ENCODE measurements at places on chromosomes 3 and 15.

DNA sequence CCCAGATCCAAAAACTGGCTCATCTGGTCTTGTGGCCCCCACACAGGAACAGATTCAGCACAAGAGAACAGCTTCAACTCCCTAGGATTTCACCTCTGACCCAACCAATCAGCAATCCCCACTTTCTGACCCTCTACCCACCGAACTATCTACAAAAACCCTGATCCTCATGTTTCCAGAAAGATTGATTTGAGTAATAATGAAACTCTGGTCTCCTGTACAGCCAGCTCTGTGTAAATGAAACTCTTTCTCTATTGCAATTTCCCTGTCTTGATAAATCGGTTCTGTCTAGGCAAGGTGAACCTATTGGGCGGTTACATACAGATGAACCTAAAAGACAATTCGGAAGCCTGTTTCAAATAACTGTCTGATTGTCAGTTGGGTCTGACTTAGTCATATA lies 847.6 kb upstream of the ALCAM start:
- no peak for DNase-seq

GRCh38 chr15:94671858-94672532 lies 440.6 kb downstream of the MCTP2 start:
- peak; percentile 19 for DNase-seq

DNA sequence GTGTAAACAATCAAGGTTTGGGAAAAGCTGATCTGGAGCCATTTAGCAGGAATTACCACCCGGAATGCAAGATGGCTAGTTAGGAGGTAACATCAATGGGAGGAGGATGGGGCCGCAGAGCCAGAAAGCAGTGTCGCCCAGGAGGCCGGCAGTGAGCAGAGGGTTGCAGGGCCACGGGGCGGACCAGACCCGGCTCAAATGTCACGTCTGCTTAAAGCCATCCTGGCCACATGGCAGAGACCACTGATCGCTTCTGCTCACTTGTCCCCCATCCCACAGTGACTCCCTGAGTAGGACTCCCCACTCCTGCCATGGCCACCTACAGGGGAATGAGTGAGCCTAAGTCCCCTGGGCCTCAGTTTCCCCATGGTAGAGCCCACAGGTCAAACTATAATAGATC lies 18.2 kb downstream of the MGLL start:
- no peak for DNase-seq

GRCh38 chr3:142960322-142960850 lies 3.1 kb downstream of the PAQR9 start:
- no peak for DNase-seq

DNA sequence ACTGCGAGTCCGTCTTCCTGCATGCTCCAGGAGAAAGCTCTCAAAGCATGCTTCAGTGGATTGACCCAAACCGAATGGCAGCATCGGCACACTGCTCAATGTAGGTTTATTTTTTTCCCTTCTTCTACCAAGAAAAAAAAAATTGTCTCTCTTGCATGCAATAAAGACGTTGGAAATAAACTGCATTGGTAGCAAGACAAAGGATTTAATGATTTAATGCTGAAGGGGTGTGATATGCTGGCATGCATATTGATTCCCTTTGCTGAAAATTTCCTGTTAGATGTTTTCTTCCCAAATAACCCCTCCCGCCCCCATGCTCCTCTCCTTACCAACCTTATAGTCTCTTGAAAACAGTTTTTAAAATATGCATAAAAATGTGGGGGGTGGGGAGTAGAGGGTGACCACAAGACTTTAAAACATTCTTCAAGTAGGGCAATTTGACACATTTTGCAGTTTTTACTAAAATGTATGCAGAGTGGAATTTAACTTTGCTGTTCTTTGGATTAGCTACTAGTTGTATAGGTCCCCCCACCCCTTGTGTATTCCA lies 799 bp downstream of the RARB start:
- DNase-seq, result no peak

- no peak for DNase-seq
Observed at GRCh38 chr3:184815046-184815930, 3.3 kb downstream of the VPS8 start.

DNA sequence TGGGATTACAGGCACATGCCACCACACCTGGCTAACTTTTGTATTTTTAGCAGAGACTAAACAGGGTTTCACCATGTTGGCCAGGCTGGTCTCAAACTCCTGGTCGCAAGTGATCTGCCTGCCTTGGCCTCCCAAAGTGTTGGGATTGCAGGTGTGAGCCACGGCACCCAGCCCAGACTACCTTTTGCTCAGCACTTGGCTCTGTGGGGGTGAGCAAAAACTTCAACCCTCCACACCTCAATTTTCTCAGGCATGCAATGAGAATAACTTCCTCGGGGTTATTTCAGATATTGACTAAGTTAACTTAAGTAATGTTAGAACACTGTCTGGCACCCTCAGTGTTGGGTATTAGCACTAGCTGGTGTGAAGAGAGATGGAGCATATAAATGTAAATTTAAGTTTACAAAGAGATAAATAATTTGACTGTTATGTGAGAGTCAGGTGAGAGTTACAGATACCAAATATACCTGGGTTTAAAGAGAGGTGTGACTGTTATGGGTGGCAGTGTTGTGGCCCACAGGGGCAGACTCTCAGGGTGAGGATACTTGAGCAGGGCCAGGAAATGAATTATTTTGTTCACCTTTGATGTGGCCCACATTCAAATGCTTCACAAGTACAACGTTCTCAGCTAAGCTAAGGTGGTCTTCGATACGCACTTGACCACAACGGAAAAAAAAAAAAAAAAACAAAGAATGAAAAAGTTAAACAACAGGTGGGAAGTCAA lies 29.0 kb downstream of the CPOX start:
- no peak for DNase-seq

- DNase-seq, result no peak
Observed at GRCh38 chr15:39363761-39364586, 216.9 kb upstream of the THBS1 start.

GRCh38 chr15:22267761-22268160 lies 187.4 kb downstream of the OR4M2 start:
- no peak for DNase-seq

DNA sequence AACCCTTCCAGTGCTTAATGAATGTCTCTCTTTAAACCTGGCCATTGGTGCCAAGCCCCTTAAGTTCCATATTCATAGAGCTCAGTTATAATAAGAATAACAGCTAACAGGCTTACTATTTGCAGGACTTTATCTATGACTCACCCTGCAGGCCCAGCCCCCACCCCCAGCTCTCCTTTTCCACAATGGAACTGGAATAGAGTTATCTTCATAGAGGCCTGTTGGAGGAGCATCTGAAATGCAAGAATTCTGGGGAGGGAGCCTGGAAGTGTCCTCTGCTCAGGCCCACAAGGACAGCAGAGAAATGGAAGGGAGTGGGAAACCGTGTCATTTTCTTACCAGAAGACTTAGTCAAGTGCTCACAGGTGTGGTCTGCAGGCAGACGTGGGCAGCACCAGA lies 52.8 kb downstream of the SEMA5B start:
- DNase-seq, result no peak

- no peak for DNase-seq
Observed at GRCh38 chr15:75123395-75123794, 78.3 kb upstream of the C15orf39 start.

DNA sequence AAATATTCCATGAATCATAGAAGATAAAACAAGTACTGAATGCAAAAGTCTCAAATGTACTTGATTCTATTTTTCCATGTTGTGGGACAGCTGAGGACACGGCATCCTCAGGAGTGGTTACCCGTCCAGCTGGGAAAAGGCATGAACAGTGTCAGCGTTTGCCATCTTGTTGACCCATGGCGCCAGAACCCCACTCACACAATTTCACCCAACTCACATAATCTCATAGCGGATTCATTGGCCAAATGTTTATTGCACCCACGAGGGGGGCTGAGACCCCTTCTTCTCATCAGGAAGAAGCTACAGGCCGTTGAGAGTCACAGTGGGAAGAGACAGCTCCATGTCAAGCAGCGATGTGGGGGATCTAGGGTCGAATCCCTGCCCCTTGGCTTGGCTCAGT lies 72.9 kb downstream of the OCA2 start:
- no peak for DNase-seq

DNA sequence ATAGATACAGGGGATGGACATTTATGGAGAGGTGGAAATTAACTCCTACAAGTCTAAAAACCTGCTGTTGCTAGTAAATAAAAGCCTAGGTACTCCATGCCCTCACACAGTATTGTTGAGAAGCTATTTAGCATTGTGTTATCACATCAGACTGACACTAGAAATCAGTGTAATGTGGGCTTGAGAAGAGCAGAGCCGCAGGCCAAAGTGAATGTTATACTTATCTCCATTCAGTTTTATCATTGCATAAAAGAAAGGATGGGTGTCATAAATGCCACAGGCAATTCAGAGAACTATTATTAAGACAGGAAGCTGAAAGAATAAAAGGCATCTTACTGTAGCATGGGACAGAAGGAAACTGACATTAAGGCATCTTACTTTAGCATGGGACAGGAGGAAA lies 13.7 kb upstream of the ISLR start:
- no peak for DNase-seq

- DNase-seq, result no peak
Observed at GRCh38 chr3:143349455-143349854, 229.9 kb downstream of the CHST2 start.

- DNase-seq, result no peak
Observed at GRCh38 chr3:60980342-60980692, 270.9 kb downstream of the FHIT start.

- no peak for DNase-seq
Observed at GRCh38 chr3:53856964-53857363, 10.6 kb downstream of the IL17RB start.

GRCh38 chr3:62367763-62368195 lies 5.6 kb downstream of the FEZF2 start:
- DNase-seq, result no peak

DNA sequence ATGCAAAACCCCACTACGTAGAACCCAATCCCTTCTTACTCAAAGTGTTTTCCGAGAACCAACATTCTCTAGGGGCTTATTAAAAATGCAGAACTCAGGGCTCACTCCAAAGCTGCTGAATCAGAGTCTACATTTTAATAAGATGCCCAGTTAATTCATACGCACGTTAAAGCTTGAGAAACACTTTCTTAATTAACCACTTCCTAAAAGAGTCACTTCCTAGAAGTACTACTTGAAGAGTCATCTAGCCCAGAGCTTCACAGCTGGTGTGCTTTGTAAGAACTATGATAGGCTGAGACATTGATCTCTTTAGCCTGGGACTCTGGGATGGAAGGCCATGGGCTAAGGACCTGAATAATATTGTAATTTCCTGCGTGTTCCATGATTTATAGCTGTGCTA lies 9.0 kb downstream of the COL6A5 start:
- DNase-seq, result no peak

DNA sequence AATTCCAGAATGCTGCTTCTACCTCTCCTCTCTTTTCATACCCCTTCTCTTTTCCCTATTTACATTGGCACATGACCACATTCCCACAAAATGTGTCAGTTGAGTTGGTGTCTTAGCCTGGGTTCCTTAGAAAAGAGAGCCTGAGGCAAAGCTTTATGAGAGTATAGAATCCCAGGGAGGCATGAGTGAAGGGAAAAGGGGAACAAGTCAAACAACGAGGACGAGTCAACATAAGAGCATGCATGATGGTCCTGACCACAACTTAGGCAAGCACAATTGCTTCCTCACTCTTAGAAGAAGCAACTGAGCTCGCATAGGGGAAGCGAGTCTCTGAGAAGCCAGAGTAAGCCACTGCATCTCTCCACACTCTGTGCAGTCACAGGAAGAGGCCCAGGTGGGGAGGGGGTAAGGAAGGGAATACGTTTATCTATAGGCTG lies 15.4 kb upstream of the ZNF774 start:
- peak; percentile 8 for DNase-seq

DNA sequence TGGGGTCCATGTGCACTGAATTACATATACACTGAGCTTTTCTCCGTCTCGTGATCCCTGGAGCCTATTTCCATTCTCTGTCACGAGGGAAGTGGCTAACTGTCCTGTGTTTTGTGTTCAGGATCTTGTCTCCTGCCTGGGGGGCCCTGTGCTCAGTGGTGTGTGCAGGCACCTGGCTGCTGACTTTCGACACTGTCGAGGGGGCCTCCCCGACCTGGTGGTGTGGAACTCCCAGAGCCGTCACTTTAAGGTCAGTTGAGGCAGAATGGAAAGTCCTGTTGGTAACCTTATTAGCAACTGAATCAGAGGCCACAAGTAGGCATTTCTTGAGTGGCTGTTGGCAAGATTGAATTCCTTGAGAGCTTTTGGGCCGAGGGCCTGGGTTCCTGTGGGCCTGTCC lies 26.7 kb downstream of the FAN1 start:
- no peak for DNase-seq

DNA sequence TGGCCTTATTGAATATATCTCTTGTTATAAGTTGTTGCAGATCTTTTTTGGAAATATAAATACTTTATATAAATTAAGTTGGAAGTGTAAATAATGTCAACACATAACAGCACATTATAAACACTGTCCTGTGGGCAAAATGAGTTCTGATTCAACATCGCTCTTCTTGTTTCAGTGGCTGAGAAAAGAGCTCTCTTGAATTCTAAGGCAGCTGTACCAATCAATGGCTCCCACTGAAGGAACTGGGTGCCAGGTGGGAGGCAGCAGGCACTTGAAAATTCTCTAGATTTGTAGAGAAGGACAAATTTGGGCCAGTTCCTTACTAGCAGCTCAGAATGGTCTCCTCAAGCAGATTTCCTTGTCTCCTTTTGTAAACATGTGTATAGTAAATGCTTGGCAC lies 45.6 kb downstream of the CHST2 start:
- DNase-seq, result no peak

DNA sequence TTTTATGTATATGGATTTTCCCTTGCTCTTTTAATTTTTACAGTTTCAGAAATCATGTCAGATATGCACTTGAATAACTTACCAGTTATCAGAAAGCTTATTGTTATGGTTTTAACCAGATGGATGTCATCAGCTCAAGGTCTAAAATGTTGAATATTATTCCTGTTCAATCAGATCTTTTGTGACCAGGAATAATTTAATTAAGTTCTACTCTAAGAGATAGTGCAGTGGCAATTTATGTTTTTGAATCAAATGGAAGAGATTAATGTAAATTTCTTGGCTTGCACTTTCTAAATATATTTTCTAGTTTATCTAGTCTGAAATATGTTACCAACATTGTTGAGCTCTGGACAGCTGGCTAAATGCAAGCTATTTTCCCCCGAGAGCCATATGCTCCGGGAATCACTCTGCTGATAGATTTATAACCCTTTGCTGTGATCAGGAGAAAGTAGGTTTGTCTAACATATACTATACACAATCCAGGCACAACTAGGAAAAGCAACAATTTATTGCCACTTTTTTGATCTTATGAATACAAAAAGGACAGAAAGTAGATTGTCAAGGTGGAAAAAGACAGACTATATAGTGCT lies 76.8 kb upstream of the CD96 start:
- no peak for DNase-seq

GRCh38 chr15:92928225-92928750 lies 28.2 kb downstream of the CHD2 start:
- no peak for DNase-seq

Measured in midbrain (tissue), 1 donor.